ENCODE measurements at places on chromosomes 2 and 18.

GRCh38 chr2:215832791-215833190 lies 180.6 kb downstream of the MREG start:
- DNase-seq = no peak

DNA sequence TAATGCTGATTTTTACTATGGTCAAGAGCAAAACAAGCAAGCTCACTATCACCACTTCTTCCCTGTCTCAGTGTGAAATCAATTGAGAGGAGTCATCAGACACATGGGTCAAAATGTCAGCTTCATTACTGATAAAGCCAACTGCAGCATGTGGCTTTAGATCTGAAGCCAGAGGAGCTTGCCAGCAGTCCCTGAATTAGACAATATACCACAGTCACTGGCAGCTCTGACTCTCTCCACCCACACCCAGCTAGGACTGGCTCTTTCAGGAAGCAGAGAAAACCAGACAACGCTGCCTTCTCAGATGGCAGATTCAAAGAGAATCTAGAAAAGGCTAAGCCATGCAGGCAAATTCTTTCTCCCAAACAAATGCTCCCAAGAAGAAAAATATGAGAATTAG lies 20.0 kb upstream of the ASB18 start:
- no peak for DNase-seq

GRCh38 chr2:145038041-145038525 lies 518.2 kb upstream of the ZEB2 start:
- DNase-seq = no peak

DNA sequence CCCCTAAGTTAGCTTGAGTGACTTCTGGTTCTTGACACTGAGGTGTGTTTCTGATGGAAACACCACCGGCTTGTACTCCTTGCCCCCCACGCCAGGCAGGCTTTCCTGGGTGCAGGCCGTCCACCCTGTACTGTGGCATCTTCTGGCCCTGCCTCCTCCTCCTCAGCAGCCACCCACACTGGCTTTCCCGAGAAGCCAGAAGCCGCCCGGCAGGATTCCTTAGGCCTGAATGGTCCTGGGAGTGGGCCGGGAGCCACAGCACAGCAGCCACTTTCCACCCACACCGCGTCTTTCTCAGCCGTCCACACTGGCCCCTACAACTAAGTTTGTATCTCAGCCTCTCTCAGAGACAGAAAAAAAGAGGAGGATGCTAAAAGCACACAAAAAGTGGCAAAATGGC lies 2.1 kb upstream of the HSBP1L1 start:
- no peak for DNase-seq

DNA sequence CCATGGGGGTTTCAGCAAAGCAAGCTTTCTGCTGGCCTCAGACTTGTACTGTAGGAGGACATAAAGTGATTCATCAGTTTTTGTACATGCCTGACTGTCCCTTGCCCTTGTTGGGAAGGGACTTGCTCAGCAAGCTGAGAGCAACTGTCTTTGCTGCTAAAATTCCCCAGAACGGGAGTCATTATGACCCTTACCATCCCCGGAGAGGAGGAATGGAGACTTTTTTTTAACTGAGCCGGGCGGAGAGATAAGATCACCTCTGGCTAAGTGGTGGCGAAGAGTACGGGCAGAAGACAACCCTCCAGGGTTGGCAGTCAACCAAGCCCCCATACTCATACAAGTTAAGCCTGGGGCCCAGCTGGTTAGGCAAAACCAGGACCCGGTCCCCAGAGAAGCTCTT lies 20.4 kb upstream of the NAGK start:
- DNase-seq = no peak

DNA sequence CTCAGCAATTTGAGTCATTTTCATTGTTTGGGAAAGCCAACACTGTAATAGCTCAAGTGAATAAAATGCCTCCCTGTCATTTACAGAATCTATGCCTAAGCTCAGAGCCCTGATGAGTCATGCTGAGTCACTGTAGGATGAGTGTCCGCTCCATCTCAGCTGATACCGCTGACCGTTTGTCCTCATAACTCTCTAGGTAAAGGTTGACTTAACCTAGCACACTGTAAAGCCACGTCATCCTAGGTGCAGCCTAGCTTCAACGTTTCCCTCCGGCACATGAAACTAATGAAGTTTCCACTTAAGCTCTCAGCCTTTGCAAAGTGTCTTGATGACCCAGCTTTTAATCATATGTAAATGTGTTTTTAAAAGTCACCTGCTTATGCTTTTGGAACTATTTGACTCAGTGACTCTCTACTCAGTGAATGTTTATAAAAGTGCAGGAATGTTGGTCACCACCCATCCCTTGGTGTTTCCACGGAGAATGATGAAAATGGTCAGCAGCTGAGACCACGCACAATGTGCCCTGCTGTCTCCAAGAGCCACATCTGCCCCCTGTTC lies 154.0 kb downstream of the PMAIP1 start:
- DNase-seq = no peak

- no peak for DNase-seq
Observed at GRCh38 chr2:238856713-238857567, 9.1 kb downstream of the TWIST2 start.

- no peak for DNase-seq
Observed at GRCh38 chr18:2070631-2071030, 500.7 kb downstream of the METTL4 start.

GRCh38 chr2:10169581-10169980 lies 47.0 kb downstream of the RRM2 start:
- no peak for DNase-seq

DNA sequence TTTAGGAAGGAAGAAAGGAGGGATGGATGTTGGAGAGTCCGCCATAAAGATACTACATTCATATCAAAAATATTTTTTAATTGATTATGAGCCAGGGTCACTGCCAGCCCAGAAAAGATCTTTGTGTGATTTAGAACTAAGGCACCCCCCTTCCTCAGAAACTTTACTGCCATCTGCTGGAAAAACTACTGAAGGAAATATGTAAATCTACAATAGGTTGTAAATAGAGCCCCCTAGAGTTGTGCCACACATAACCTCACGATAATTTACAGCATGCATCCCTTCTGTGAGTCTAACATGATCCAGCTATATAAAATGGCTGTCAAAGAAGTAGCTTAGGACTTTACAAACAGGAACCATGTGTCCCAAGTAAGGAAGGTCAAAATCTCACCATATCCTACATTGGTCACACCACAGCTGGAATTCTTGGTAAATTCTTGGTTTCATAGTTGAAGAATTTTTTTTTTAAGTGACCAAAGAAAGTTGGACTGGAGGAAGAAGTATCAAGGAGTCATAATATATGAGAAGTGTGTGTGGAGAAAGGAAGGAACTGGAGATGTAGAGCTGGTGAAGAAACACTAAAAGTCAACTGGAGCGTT lies 152.5 kb downstream of the CYP26B1 start:
- DNase-seq = no peak

- DNase-seq = no peak
Observed at GRCh38 chr2:112005406-112006075, 49.5 kb upstream of the TMEM87B start.

GRCh38 chr18:6624661-6625311 lies 104.7 kb upstream of the ARHGAP28 start:
- no peak for DNase-seq

- DNase-seq = no peak
Observed at GRCh38 chr2:175445281-175445680, 263.8 kb upstream of the ATP5MC3 start.

GRCh38 chr2:13770279-13770678 lies 862.2 kb upstream of the LRATD1 start:
- DNase-seq = no peak

GRCh38 chr2:119545754-119546446 lies 1.7 kb downstream of the CFAP221 start:
- DNase-seq = no peak

- no peak for DNase-seq
Observed at GRCh38 chr18:47418746-47419145, 167.3 kb upstream of the SKOR2 start.

- DNase-seq = no peak
Observed at GRCh38 chr2:70443726-70444125, 109.9 kb downstream of the TGFA start.

DNA sequence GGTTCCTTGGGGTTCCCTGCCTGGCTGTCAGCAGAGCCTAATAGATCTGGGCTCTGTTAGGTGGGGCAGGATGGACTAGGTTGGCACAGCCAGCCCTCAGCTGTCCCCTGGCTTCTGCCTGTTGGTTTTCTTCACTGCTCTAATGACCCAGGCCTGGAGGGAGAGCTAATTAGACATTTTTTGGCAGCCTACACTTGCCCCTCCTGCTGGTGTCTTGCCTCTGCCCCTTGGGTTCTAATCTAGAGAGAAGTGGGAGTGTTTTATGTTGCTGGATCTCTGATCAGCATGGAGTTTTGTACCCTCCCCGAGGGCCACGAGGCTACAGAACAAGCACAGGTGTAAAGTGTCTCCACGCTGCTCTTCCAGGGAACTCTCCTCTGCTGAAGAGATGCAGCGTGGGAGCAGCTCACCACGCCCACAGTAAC lies 199.4 kb upstream of the RASGRP3 start:
- no peak for DNase-seq

DNA sequence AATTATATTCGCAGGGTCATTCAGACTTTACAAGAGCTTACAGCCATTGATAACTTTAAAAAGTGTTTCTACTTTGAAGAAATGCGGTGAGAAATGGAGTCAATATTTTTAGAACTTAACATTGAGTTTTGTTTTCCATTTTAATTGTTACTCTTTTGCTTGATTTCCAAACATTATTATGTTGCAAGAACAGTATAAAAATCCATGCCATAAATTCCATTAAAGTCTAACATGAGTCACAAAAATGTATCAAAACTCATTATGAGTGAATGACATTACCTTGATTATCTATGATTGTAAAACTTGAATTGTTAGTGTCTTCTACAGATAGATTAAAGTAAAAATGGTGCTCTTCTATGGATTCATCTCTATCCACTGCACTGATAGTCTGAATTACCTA lies 92.6 kb downstream of the CDH19 start:
- no peak for DNase-seq

DNA sequence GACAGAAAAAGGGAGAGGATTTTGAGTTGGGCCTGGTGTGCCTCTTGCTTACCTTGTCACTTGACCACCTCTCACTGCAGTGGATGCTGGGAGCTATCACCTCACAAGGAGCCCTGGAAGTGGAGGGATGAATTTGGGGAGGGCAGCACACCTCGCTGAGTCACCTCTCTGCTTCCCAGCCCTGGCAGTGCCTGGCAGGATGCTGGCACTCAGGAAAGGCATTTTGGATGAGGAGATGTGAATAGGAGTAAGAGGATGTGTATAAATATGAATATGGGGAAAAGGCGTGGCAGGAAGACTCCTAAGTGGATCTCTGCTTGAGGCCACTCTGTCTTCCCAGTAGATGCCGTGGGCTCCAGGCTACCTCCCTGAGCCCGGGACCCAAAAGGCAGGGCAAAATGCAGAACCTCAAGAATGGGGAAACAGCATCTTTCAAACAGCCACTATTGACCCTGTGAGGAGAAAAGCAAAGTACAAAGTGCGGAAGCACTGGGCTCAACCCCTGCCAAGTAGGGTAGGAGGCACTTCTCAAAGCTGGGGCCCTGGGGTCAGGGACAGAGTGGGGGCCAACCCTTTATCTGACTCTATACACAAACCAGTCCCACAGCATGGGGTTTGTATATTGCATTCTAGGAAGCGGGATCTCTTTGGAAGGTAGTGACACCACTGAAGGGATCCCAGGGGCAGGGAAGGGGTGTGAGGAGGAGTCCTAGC lies 164.5 kb upstream of the GLI2 start:
- DNase-seq = no peak

GRCh38 chr2:192128655-192129054 lies 66.1 kb downstream of the TMEFF2 start:
- DNase-seq = no peak

GRCh38 chr2:120472891-120473309 lies 127.0 kb downstream of the INHBB start:
- DNase-seq = no peak

DNA sequence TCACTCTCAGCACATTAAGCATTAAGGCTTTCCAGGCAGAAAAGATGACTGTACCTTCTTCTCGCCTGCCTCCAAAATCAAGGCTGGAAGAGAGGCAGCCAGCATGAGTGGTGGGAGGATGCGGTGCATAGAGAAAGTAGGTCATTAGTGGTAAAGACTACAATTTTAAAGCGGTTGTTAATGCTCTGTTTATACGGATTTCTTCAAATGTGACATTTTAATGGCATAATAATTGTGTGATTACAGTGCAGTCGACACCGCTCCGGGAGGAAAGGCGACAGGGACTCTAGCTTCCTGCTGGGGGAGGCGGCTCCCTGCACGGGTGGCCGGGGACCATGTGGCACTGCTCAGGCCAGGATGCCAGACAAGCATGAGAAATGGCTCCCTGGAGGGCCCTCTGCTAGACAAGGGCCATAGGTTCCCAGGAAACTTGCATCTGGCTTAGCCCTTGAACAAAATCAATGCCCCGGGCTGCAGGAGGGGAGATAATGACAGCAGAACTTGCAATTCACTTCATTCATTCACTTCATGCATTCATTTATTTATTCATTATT lies 129.6 kb downstream of the GALNT14 start:
- DNase-seq = no peak

DNA sequence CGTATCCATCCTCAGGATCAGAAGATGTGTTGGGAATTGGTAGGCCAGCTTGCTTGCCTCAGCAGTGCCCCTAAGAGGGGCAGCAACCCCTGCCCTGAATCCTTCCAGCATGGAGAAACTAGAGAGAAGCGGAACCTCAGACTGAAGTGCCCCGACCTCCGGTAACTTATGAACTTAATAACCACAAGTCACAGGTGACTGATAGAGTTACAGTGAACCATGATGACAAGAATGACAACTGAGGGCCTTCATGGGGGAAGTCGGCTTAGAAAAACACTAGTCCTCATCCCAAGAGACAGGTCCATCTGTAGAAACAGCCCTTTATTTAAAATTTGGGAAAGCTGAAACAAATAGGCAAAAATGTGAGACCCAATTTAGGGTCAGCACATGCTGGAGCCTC lies 42.5 kb upstream of the TMEM87B start:
- no peak for DNase-seq

All from frontal cortex (tissue), 4 donors.